ENCODE measurements at places on chromosomes 7 and 10.

GRCh38 chr10:6400331-6400730 lies 179.7 kb downstream of the PRKCQ start:
- no peak for DNase-seq

- no peak for DNase-seq
Observed at GRCh38 chr7:75625868-75626267, 112.9 kb downstream of the HIP1 start.

DNA sequence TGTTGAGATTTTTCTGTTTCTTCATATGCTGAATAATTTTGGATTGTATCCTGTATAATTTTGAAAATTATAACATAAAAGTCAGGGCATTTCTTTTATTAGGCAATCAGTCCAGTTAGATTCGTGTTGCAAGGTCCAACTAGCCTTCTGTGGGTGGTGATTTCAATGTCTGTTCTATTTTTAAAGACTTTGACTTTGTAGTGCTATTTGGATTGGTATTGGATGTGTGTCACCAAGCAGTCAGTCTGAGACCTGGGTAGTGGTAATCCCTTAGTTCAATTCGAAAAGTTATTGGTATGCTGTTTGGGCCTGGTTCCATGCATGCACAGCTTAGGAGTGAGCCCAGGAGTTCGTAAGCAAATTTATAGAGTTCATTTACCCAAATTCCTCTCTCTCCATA lies 82.2 kb downstream of the EPDR1 start:
- no peak for DNase-seq

DNA sequence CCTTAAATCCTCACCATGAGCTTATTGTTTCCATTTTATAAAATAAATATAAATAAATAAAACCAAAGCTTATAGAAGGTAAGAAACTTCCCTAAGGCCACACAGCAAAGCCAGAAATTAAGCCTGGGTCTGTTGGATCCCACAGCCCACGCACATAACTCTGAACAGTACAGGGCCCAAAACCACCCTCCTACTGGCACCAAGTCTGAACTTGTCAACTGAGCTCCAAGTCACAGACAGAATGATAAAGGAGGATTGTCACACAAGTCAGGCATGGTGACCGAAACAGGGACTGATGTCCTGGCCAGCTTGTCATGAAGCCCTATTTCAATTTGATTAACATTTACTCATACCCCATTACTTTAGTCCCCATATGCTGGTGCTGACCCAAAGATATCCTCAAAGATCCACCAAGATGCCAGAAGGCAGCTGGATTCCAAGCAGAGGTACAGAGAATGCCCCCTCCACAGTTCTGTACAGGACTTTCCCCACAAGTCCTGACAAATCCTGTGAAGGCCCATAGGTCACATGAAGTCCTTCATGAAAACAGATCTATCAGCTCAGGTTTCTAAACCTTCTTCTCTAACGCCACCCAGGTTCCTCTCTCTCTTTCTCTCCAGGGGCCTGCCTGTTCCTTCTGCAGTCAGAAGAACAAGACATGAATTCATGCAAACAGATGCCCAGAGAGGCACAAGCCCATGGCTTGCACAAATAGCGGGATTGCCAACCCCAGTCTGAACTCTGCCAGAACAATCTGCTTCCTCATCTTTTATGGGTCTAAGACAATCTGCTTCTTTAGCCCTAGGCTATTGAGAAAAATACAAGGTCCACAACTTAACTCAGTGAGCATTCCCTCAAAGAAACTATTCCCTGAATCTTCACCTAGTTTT lies 60.9 kb downstream of the GLI3 start:
- no peak for DNase-seq

DNA sequence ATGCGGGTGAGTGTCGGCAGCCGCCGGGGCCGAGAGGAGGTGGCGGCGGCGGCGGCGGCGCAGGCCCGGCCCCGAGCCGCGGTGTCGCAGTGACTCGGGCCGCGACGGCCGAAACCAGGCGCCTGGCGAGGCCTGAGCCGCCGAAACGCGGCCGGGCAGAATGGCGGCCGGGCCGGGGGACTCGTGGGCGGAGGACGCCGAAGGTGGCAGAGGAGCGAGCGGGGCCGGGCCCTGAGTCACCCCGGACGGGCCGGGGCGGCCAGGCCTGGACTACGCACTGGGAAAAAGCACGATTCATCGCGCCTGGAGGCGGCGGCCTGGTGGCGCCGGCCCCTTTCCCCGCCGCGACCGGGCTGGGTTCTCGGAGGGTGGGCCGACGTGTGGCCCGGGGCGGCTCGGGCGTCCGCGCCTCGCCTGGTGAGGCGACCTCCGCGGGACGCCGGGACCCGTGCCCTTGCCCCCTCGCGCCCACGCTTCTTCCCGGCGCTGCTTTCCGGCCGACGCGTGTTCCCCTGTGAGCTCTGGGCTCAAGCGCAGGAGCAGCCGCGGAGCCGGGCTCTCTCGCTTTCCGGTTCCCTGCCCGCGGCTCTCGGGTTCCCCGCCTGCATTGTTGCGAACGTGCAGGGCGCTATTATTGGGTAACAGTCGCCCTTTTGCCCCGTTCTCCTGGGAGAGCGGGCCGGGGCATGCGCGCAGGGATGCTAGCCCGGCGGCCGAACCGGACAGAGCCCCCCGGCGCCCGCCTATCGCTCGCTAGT lies 500 bp downstream of the CUL1 start:
- DNase-seq: peak; percentile 31

- DNase-seq: no peak
Observed at GRCh38 chr10:79239924-79240581, 107.2 kb upstream of the PPIF start.

- DNase-seq: no peak
Observed at GRCh38 chr7:115634633-115635032, 395.9 kb downstream of the TFEC start.

GRCh38 chr10:70820976-70821750 lies 5.4 kb downstream of the SGPL1 start:
- DNase-seq: no peak

DNA sequence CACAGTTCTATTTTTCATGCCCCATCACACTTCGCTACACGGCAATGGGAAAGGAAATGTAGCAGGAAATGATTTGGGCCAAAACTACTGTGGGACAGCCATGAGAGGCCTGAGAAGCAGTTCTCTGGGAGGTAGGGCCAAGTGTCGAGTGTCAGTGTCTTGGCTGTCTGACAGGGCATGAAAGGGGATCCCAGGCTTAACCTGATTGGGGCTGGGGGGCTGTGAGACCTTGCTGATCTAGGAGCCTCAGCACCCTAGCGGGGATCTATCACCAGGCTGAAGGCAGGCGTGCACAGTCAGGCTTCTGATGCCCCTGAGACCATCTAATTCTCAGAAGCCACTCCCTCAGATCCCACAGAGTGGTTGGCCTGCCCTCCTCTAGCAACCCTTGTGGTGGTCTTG lies 58.2 kb upstream of the SLC25A13 start:
- no peak for DNase-seq

DNA sequence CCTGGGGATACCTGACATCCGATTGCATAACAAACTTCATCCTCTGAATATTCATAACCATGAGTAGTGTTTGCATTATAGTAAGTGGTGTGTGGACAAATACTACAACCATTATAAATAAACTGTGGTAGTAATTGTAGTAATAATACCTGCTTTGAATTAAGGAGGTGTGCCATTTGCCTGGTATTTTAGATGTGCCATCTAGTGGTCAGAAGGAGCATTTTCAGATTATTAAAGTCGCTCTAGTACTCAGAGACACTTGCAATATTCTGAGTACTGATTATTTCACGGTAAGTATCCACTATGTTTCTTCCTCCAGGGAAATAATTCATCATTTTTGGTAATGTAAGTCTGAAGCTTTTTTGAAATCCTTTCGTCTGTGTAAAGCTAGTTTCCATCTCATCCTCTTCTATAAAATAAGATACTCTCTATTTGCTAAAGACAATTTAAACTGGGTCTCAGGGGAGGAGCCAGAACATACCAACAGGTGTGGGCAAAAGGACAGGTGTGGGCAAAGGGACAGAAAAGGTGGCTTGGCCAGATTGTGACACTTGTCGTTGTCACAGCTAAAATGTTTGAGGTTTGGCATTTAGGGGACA lies 115.3 kb upstream of the WDR11 start:
- DNase-seq: no peak

DNA sequence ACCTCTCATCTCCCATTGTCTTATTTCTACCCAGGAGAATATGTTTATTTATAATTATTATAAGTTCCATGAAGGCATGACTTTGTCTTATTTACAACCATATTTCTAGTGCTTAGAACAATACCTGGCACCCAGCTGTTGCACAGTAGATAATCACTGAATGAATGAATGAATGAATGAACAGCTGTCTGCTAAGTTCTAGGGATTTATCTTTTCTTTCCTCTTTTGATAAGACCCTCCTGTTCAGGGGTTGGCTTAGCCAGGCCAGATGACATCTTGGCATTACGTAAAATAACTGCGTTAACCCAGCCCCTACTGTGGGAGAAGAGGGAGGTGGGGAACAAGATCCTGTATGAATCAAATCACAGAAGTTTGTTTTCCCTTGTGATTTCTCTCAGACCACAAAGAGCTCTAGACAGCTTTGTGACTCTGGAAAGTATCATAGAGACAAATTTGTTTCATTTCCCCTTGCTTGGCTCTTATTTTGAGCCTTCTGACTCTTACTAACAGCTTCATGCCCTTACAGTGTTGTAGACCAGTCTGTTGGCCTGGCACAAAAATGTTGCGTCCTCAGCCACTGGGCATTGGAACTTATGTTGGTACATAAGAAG lies 8.4 kb downstream of the ZNF862 start:
- DNase-seq: no peak

GRCh38 chr7:128915841-128916642 lies 5.5 kb upstream of the KCP start:
- no peak for DNase-seq

DNA sequence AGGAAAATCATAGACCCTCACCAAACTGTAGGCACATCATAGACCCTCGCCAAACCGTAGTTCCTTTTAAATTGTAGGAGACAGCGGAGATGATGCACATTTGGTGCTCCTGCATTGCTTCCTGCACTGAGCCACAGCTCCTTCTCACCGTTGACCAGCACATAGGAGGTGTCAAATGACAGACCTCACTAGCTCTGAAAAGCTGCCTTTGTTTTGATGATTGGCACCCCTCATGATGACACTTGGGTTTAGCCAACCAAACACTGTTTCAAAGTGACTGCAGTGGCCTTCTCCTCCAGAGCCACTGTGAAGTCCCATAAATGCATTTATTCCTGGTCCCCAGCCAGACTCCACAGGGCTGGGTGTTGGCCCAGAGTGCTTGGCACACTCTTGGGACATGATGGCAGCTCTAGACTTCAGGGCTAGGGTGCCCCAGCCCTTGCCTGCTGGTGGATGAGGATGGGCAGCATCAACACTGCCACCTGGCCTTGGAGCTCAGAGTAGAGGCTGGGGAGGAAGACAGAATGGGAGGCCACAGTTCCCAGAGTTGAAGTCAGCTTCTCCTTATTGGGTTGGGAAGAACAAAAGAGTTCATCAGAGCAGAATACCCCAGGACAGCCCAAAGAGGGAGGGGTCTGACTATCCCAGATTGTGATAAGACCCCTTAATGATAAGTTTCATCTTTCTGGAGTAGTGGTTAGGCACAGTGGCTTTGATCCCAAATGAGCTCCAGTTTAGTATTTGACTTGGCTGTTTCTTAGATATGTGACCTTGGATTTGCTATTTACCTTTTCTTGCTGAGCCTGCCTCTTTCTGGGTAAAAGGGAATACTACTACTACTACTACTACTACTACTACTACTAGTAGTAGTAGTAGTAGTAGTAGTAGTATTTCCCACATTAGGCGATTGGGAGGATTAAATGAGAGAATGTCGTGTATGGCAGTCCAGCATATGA lies 75.3 kb downstream of the MTPN start:
- DNase-seq: no peak

DNA sequence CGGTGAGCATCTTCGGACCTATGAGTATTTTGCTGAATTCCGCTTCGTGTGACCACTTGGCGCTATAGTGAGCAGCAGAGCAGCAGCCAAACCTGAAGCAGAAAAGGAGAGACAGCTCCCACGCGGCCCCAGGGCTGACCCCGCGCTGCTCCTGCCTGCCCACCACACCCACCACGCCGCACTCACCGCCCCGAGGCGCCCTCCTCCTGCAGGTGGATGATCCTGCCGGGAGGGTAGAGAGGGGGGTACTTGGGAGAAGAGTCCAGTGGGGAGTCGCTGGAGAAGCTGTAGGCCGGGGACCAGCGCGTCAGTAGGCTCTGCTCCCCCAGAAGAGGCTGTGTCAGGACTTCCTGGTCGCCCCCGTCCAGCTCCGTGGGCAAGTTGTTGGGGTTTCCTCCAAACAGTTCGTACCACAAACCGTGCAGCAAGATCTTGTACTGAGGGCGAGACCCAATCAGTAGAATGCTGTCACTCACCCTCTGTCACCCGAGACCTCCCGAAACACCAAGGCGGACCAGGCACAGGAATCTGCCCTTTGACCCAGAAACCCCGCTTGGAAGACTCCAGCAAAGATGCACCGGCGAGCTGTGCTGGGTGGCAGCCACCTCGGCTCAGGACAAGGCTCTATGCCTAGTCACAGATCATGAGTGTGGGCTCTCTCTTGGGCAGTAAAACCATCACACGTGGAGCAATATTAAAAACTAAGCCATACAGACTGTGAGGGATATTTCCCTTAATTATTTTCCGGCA lies 37.6 kb downstream of the DAGLB start:
- no peak for DNase-seq

DNA sequence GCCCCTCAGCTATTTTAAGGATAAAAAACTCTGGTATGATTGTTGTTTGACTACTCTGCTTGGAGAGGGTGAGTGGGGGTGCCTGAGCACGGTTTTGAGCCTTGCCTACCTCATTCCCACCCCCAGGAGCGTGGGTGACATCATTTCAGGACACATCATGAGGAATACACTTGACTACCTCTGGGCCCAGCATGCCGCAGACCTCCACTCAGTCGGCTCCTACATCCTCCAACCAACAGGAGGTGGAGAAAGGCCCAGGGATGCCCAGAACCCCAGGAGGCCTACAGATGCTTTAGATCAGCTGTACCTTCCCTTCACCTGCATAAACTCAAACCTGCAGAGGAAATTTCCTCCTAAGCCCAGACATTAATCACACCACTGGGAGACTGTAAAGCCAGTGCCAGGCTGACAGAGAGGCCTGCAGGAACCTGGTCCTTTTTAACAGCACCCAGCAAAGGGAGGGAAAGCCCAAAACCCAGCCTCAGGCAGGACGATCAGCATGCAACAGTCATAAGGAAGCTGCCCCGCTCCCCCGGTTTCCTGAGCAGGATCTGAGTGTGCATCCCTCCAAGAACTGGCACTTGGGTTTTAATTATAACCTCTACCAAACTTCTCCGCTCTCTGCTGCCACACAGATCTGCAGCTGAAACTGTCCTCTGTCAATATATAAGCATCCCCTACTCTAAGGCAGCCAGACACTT lies 61.7 kb upstream of the ZNRF2 start:
- DNase-seq: no peak

GRCh38 chr7:106018566-106019469 lies 55.8 kb downstream of the CDHR3 start:
- DNase-seq: no peak

GRCh38 chr10:117461766-117462423 lies 80.7 kb upstream of the EMX2 start:
- DNase-seq: no peak

DNA sequence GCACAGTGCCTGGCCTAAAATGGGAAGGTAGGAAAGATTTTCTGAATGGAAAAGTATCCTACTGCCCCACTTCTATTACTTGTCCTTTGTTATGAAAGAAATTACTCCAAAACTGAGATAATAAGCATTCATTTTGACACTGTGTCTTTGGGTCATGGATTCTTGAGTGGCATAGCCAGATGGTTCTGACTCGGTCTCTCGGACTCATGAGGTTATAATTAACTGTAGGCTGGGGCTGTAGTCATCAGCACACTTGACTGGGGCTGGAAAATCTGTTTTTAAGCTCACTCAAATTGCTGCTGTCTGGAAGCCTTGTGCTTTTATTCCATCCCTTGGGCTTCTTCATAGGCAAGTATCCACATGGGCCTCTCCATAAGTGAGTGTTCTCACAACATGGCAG lies 160.5 kb downstream of the VTI1A start:
- DNase-seq: no peak

Measured in stimulated activated CD4-positive, alpha-beta T cell treated with anti-CD3 and anti-CD28 coated beads, TNF-alpha, amount 100 ng/mL, for 1 hour (primary cell).